ENCODE measurements at places on chromosomes 2 and 18.

DNA sequence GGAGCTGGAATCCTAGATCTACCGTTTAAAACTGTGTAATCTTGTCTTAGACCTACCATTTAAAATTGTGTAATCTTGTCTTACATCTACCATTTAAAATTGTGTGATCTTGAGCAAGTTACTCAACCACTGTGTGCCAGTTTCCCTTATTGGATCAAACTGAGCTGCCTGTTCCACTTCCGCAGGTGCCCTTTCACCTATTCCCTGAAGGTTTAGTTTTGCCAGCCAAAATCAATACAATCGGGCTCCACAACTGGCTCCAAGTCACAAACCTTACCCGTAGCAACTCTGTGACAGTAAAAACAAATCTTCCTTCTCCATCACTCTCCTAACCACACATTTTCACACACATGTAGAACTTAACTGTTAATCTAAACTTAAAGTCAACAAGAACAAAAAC is 20.1 kb downstream of the DOCK10 start:
- DNase-seq, result no peak

GRCh38 chr2:136065907-136066306 is 52.0 kb downstream of the CXCR4 start:
- DNase-seq, result no peak

DNA sequence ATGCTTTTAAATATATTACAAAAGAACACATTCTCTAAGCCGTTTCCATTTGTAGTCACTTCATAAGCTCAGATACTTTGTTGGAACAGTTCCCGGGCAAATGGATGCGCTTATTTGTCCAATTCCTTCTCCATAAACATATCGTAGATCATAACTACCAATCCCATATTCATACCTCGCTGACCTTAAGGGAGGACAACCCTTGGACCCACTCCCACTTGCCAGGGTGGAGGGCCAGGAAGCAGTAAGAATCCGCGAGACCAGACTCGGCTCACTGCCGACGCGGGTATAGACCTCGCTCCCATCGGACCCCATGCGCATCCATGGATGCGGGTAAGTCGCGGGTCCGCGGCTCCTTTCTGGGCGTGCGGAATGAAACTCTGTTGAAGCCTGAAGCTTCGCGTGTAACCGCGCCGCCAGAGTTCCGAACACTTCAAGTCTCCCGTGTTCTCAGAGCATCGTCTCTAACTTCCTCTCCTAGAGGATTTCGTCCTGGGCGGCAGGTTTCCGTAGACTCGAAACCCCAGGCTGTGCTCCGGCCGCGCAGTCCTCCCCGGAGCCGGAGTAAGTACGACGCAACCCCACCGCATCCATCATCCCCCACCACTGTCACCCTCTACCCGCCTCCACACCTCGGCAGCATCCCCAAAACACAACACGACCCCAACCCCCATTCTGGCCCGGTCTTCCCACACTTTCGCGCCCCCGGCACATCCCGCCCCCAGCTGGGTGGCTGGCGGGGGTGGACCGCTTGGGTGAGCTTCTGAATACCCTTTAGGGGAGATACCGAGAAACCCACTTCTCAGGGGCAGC is 1.1 kb downstream of the DSC3 start:
- DNase-seq, result no peak

GRCh38 chr2:111239107-111239506 is 118.4 kb downstream of the BCL2L11 start:
- no peak for DNase-seq

DNA sequence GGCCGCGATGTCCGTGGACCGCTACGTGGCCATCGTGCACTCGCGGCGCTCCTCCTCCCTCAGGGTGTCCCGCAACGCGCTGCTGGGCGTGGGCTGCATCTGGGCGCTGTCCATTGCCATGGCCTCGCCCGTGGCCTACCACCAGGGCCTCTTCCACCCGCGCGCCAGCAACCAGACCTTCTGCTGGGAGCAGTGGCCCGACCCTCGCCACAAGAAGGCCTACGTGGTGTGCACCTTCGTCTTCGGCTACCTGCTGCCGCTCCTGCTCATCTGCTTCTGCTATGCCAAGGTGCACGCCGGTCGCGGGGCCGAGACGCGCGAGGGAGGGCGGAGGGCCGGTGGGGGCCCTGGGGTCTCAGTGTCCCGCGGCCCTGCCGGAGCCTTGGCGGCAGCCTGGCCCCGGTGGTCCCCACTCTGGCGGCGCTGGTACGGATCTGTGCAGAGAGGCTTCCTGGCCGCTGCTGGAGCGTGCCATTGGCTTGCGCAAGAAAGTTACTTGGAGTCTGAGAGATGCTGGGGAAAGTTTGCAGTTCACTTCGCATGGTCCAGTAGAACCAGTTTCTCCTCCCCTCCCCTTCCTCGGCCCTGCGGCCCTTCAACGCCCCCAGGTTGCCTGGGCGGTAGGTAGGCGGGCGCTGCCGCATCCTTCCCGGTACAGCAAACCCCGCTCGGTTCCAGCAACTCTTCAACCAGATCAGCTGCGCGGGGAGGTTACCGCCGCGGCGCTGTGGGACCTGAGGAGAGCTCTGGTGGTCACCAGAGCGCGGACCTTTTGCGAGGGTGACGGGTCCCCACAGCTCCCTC is 1.5 kb downstream of the GALR1 start:
- no peak for DNase-seq

GRCh38 chr2:75180476-75180875 is 18.8 kb downstream of the TACR1 start:
- DNase-seq, result no peak

DNA sequence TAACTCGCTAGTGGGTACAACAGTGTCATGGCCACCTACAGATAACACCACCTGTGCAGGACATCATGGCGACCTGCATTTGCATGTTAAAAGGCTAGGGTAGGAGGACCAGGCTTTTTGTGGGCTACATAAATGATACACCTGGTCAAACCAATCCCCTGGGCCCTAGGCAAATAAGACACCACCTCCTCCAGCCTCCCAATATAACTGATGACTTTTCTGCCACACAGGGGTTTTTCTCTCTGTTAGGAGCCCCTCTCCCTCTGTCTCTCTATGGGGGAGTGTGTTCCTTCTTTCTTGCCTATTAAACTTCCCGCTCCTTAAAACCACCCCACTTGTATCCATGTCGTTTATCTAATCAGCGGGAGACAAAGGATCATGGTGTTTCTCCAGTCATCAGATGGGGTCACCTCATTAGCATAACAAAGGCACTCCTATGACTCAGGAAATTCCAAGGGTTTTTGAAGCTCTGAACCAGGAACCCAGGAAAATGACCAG is 10.8 kb upstream of the BUB1 start:
- DNase-seq, result no peak

- DNase-seq, result no peak
Measured at GRCh38 chr2:234845602-234846590, 105.9 kb upstream of the SH3BP4 start.

DNA sequence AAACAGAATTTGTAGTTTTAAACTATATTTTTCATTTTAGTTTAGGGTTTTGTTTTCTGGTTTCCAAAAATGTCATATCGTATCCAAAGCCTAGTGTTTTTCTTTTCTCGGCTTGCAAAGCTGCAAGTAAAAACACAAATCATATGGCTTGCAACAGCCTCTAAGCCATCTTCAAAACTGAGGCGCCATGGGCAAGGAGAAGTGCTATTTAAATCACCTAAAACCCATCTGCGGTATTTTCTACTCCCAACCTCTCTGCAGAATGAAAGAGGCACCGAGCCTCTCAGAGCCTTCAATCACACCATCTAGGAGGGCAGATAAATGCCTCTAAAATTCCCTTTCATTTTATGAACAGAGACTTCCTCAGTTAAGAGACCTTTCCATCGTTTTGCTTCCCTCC is 25.2 kb downstream of the FECH start:
- no peak for DNase-seq

DNA sequence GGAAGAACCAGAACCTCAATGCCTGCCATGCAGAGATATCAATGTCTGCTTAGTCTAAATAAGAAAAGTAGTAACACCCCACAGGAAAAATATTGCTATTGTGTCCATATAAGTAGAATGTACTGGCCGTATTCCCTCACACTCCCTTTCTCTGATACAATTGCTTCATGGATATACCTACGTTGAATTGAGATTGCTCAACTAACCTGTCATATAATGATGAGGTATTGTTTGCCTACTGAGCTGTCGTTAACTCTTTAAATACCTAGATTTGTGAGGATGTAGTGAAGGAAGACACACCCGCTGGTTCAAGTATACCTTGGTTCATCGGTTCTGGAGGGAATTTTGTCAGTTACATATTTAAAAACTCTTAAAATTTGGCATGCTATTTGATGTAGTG is 480.7 kb upstream of the TCF4 start:
- DNase-seq, result no peak

DNA sequence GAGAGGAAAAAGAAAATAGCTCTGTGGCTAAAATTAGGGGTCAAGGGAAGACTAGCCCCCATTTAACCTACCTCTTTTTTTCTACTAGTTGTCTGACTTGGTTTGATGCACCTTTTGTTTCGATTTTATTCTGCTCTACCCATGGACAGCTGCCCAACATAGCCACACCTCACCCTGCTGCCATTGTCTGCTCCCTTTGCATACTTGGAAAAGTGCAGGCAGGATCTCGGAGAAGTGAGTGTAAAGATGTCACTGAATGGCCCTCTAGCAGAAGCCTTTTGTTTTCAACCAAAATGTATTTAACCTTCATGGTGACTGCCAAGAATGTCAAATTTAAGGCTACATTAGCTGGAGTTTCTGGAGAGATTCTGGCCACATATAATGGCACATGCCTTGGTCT is 62.9 kb downstream of the SETBP1 start:
- no peak for DNase-seq

GRCh38 chr2:60486551-60486950 is 66.9 kb downstream of the BCL11A start:
- no peak for DNase-seq

DNA sequence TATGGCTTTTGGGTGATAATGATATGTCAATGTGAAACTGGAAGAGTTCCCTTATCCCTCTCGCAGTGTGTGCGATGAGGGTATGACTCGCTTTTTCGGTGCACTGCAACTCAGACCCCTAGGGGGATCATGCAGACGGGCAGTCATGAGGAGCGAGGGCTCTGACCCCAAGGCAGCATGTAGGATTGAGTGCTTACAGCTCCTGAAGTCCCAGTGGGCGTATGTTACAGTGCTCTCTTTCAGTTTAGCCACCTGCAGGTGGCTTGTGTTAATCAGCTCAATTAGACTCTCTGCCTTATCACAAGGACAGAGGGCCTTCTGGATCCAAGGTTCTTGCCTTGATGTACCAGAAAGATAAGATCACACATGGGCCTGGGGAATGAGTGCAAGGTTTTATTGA is 1269.9 kb upstream of the GYPC start:
- no peak for DNase-seq

- DNase-seq, result no peak
Measured at GRCh38 chr18:76398295-76398694, 96.7 kb downstream of the ZNF516 start.

GRCh38 chr2:83650898-83651297 is 808.2 kb downstream of the SUCLG1 start:
- no peak for DNase-seq

DNA sequence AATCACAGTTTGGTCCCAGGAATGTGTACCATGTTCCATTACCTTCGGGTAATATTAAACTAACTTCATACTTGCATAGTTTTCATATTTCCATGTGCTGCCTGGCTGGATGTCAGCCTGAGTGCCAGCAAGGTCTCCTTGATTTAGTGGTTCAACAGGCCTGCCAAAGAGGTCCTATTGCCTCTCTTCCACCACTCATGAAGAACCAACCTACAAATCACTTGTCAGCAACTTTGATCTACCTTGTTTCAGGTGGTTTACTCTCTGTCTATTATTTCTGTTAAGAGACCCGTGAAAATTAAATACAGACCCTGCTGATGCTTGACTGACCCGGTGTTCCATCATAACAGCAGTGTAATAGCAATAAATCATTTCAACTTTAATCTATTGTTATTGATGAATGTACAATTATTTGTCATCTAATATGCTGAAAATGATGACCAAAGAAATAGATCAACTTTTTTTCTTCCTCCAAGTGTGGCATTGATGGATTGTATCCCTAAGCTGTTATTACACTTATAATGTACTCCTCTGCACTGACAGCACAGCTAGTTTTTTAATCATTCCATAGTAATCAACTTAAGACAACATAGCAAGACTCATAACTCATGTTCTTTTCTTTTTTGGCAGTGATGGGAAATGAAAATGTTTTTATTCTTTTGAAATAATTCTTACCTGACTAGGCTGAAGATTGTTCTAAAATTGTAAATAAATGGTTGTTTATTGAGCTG is 1220.2 kb upstream of the ACVR2A start:
- no peak for DNase-seq

DNA sequence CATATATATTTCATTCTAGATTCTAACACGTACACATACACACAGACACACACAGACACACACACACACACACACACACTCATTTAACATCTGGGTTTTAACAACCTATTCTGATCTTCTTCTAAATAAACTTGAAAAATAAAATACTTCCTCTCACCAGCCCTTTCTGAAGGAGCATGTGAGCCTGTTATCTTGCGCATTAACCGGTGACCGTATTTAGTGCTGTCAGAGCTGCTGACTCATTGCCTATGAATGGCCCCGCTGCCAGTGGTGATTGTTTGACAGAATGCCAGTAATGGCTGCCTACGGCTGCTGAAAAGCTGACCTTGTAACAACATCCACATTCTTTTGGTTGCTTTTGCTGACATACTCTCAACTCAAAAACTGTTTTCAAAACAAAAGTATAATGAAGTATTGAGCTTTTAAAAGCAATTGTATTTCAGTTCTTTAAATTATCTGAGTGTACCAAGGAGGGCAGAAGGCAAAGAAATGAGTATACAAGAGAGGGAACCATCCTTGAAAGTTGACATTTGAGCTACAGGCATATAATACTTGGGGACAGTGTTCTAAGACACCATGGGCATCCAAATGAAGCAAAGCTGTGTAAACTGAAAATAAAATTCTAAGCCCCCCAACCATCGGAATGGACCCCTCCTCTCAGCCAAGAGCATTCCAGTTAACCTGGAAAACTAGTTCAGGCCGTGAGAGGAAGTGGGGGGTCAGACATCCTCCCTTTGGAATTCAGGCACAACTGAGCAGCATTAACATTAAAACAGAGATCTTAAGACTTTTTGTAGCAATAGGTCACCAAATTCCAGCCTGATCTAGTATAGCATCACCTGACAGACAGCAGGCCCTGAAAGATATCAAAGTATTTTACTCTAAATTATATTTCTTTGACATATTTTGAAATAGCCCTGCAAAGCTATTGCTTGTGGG is 50.2 kb upstream of the DTNA start:
- peak; percentile 95 for DNase-seq

GRCh38 chr2:215970425-215970824 is 42.9 kb downstream of the MREG start:
- no peak for DNase-seq

GRCh38 chr2:82599021-82599420 is 1860.1 kb downstream of the SUCLG1 start:
- no peak for DNase-seq
